ENCODE measurements at places on chromosomes 6 and 20.

DNA sequence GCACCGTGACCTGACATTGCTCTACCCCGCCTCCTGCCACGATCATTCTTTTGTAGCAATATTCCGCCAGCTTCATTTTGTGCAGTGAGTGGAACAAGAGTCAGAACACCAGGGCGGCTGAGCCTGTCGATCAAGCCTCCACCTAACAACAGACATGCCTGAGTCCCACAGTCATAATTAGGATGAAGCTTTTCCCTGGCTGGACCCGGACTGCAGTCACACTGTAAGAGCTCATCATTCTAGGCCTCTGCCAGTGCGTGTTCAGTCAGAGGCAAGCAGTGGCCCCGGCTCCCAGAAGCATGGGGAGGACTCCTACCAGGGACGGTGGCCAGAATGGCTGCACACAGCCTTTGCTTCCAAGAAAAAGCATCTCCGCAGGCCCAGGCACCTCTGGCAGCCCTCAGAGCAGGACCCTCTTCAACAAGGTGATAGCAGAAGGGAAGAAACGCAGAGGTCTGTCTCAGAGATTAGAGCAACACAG lies 23.2 kb upstream of the UNC93A start:
- no peak for DNase-seq

DNA sequence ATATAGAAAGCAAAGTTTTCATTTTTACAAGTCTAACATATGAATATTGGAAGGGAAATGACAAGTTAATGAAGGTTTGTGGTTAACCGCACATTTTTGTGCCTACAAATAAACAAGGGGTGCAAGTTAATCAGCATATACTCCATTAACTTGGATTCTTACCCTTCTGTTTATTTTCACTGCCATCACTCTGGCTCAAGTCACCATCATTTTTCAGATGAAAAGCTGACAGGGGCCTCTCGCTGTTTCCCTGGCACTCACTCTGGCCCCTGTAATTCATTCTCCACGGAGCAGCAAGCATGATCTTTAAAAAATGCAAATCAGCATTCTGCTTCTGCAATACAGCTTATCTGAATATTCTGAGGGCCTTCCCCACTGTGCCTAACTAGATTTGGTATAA lies 29.8 kb downstream of the APCDD1L start:
- DNase-seq, result peak; percentile 59

DNA sequence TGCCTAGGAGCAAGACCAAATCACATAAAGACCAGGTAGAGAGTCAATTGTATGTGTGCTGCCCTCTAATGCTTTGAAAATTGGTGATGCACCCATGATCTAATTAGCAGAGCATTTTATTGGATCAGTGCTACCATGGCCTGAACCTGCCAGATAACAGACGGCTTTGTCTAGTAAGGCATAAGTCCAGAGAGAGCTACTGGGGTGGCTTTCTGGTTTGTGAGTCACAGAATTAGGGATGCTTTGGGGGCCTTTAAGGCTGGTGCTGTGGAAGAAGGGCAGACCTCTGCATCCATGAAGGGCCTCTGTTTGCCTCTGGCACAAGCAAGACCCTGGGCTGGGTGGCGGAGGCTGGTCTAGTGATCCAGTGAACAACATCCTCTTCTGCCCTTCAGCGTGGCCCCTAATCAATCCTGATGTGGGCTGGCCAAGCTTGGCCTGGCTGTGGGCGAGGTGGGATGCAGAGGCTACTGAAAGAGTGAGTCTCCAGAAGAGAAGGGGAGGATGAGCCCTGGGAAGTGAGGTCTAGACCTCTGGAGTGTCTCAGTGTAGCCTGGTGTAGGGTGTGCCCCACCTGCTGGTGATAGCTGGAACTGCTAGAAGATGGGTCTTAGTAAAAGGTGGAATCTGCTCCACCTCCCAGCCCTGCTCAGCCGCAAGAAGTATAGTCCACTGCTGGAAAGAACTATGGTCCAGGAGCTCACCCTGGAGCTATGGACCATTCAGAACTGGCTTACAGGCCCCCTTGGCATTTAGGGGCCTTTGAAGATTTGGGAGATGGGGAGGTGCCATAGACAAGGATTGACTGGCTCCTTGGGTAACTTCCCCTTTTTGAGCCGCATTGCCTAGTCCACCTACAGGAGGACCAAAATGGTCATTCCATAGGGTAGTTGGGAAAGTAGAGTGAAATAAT lies 36.7 kb upstream of the AAR2 start:
- DNase-seq, result peak; percentile 68

GRCh38 chr6:170089963-170090362 lies 200.9 kb downstream of the DLL1 start:
- no peak for DNase-seq

DNA sequence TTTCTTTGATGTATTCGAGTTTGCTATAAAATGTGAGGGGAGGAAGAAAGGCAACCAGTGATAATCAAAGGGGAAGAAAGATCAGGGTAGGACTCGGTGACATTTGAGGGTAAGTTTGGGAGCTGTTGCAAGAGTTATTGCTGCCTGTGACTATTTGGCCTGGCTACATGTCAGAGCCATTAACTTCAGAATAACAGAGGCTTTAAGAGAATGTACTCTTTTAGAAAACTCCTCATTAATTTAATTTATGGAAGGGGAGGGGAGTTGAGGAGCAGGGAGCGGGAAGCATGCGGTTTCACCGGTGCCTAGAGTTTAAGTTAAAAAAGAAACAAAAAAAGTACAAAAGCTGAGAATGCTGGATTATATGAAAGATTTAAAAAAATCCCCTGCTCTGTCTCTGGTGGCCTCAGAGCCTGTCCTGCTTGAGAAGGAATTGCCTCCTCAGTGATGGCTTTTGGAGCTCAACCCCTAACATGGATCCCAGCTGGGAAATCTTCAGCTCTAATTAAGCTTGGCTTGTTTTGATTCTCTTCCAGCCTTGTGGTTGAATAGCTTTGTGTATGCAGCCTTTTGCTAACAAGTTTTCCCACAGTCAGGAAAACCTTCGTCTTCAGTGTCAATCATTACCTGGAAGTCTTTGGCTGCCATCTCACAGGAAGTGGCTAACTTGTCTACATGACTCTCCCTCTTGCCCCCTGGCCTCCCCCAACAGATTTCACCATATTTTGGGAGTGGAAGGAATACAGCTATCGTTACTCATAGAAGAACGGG lies 238.2 kb downstream of the SOX4 start:
- DNase-seq, result peak; percentile 58

DNA sequence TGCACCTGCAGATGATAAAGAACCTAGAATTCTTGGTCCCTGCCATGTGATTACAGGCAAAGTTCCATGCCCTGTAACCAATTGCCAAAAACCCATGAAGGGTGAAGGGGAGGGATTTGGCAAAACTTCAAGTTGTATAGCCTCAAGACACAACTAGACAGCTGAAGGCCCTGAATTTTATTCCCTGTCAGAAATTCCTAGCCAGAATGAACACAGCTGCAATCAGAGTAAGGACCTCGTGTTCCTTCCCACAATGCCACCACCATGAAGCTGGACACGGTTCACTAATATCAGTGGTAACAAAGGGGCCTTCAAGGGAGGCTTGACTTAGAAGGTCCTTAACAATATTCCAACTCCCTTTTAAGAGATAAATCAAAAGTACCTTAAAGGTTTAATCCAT lies 22.5 kb upstream of the IRAK1BP1 start:
- no peak for DNase-seq

DNA sequence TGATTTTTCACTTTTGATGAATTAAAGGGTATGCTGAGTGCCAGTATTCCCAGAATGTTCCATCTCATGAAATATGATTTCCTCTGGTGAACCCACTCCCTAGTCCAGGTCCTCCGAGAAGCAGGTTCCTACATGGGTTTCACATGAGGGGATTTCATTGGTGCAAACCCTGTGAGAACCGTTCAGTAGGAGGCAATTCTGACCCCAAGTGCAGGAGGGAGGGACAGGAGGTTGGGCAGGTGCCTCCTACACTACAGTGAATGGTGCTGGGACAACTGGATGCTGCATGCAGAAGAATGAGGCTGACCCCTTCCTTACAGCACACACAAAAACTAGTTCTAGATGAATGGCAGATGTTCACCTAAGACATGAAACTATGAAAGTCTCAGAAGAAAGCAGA lies 5.1 kb upstream of the ULBP2 start:
- no peak for DNase-seq

DNA sequence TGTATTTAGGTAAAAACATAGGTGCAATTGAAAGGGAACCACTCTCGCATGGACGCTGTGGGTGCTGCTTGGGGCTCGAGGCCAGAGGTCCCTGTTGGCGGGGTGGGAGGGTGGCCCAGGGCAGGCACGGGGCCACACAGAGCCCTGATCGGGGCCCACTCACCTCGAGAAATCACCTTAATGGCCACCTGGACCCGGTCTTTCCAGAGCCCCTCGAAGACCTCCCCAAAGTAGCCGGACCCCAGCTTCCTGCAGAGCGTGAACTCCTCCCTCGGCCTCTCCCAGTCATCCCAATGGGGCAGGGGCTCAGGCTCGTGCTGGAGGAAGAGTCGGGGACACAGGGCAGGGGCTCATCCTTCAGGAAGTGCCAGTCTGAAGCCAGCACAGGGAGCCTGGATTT lies 3.8 kb downstream of the PTK6 start:
- DNase-seq, result no peak

GRCh38 chr20:51955756-51956155 lies 153.4 kb upstream of the SALL4 start:
- no peak for DNase-seq

DNA sequence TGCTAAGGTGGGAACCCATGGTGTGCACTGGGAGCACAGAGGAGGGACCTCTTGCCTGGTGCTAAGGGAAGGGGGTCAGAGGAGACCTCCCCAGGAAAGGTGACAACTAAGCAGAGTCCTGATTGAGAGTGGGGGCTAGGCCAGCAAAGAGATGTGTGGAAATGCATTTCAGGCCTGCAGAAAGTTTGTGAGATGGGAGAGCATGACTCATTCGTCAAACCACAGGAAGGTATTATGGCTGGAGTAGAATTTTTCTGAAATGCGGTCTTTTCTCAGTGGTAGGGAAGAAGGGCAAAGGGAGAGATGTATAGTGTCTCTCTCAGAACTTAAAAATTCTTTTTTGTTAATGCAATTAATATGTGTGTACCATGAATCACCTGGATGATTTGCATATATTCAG lies 23.6 kb upstream of the EDN1 start:
- no peak for DNase-seq

GRCh38 chr6:140039364-140039763 lies 664.9 kb upstream of the CITED2 start:
- no peak for DNase-seq

DNA sequence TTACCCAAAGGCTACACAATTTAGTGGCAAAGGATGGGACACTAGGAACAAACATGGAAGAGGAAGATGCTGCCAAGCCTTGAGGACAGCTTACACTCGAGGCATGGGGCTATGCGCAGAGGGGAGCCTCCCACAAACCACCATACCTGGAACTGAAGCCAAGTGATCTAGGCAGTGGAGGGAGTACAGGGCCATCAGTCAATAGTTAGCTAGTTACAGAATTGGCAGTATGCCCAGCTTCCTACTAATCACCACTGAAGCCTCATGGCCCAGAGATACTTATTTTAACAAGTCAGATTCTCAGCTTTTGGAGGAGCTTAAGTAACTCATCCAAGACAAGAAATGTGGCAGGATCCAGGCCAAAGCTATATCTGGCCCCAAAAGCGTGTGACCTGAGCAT lies 226.6 kb upstream of the MOCS1 start:
- no peak for DNase-seq

- DNase-seq, result peak; percentile 10
These were observed 75.2 kb upstream of the F13A1 start for GRCh38 chr6:6395581-6396197.

DNA sequence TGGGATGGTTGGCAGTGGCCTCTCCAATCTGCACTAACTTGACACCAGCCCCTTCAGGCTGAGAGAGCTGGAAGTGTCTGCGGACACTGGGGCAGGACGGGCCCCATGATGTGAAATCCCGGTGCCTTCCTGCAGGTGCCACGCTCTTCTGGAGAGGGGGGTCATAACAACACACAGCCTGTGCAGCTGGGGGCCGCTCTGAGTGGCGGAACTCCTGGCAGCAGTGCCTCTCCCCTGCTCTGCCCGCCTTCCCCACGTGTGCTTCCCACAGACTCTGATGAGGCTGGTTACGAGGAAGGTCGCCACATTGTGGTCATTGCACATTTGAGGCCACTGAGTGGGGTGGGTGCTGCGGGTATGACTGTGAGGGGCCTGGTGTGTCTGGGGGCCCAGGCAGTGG lies 145.2 kb downstream of the DTNBP1 start:
- no peak for DNase-seq

DNA sequence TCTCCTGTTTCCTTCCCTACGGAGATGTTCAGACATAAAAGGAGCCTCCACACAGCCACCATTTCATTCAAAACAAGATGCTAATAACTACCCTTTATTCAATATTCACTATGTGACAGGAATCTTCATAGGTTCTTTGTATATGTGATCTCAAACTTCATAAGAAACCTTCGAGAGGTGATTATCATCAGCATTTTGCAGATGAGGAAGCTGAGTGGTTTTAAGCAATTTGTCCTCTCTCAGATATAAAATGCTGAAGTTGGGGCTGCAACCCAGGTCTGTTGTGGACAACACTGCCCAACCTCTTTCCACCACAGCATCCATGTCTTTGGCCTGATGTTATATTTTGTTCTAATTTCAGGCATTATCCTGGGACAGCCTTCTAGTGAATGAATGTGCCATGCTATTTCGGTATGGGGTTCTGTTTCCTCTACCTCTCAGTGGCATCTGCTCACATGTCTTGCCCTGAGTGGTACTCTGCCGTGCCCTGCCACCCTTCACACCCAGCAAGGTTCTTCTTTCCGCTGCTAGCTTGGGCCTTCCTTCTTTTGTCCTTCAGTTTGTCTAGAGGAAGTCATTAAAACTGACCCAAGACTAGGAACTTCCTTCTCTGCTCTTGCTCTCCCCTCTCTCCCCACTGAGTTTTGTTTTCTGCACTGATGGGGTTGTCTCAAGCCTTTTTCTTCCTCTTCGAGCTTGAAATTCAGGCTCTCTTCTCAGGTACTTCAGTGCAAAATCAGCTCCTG lies 300.9 kb upstream of the PRDM1 start:
- DNase-seq, result no peak

DNA sequence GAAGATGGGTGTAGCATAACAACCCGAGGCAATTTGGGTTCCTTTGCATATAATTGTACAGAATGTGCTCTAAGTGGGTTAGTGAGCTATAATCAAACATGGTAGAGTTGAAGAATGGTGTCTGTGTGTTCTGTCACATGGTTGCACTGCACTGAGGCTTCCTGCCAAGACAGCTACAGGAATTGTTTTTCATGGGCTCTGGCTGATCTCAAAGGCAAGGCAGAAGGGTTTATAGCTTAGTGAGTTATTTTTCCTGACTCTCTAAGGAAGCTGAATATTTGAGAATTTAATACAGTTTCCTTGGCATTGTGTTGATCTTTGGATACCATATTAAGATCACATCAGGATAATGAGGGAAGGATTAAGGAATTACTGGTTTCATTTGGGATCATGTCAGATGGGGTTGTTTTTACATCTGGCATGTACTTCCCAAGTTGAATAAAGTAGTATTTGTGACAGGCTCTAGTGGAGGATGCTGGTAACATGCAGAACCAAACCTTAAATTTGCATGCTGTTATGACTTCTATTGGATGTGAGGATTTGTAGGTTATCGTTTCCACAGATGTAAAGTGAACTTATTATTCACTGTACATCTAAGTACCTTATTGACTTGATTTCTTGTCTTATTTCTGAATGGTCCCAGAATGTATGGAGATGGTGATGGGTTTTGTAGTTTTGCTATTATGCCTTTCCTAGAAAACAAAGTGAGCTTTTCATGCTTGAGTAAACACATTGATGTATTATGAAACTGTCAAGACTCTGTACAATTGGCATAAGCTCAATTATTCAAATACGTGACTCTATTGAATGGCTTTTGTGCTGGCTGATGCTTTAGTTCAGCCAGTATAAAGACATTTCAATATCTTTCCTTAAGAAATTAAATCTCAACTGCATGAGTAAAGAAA lies 43.3 kb downstream of the LRRC1 start:
- DNase-seq, result no peak

All from right lung (tissue), 10 donors.